Activated naive CD4-positive, alpha-beta T cell treated with anti-CD3 and anti-CD28 coated beads, Interleukin-2, amount 50 U/mL, for 72 hours (primary cell): ENCODE measurements at places on chromosomes 12 and 14. TPM values are rescaled to one million over a fixed set of nuclear protein-coding genes. Genes with fewer than 3 reads are reported as not detected.

Gene ADCY4
- total RNA-seq = 2.1 TPM

Gene FLVCR2
- total RNA-seq = 11.6 TPM

Gene PPP2R3C
- 57.2 TPM for total RNA-seq

Gene MIP
- total RNA-seq = not detected

GRCh38 chr14:58540749-58541632 is 96.8 kb upstream of the DACT1 start:
- no peak for DNase-seq

- DNase-seq = no peak
Observed at GRCh38 chr12:11347810-11348209, 37.6 kb upstream of the PRB4 start.

- DNase-seq = no peak
Observed at GRCh38 chr12:68358532-68359485, 26.6 kb upstream of the MDM1 start.

- peak; percentile 60 for DNase-seq
Observed at GRCh38 chr14:97713023-97713422, 915.8 kb downstream of the VRK1 start.

GRCh38 chr12:78361683-78362082 is 502.9 kb upstream of the SYT1 start:
- DNase-seq = no peak

DNA sequence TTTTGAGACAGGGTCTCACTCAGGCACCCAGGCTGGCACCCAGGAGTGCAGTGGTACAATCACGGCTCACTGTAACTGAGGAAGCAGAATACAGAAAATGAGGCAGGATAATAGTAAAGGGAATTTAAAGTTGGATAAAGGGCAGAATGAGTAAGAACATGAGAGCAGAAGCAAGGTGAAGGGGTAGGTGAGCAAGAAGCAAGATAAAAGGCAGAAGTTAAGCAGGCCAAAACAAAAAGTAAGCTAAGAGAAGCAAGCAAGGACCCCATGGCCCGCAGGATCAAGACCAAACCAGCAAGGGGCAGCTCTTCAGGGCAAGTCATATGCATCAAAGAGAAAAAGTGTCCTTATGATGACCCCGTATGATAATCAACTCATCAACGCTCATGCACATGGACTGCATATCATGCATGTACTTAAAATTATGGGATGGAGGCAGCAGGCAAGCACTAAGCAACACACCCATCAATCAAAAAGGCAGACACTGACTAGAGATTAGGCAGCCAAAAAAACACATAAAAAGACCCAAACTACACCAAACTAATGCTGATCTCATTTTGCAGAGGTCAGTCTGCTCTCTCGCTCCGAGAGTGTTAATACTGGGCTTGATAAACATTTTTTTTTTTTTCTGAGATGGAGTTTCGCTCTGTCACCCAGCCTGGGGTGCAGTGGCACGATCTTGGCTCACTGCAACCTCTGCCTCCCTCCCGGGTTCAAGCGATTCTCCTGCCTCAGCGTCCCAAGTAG is 11.6 kb downstream of the TIMELESS start:
- DNase-seq = no peak

GRCh38 chr12:103915306-103915705 is 14.9 kb upstream of the HSP90B1 start:
- DNase-seq = no peak

GRCh38 chr12:8697120-8697475 is 693 bp upstream of the RIMKLB start:
- peak; percentile 34 for DNase-seq
